NCI-H187 (cell line): ENCODE measurements at places on chromosomes 6 and 20.

DNA sequence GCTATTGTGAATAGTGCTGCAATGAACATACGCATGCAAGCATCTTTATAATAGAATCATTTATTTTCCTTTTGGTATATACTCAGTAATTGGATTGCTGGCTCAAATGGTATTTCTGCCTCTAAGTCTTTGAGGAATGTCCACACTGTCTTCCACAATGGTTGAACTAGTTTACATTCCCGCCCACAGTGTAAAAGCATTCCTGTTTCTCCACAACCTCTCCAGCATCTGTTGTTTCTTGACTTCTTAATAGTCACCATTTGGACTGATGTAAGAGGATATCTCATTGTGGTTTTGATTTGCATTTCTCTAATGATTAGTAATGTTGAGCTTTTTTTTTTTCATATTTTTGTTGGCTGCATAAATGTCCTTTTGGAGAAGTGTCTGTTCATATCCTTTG lies 208.7 kb downstream of the PHF3 start:
- DNase-seq = no peak

DNA sequence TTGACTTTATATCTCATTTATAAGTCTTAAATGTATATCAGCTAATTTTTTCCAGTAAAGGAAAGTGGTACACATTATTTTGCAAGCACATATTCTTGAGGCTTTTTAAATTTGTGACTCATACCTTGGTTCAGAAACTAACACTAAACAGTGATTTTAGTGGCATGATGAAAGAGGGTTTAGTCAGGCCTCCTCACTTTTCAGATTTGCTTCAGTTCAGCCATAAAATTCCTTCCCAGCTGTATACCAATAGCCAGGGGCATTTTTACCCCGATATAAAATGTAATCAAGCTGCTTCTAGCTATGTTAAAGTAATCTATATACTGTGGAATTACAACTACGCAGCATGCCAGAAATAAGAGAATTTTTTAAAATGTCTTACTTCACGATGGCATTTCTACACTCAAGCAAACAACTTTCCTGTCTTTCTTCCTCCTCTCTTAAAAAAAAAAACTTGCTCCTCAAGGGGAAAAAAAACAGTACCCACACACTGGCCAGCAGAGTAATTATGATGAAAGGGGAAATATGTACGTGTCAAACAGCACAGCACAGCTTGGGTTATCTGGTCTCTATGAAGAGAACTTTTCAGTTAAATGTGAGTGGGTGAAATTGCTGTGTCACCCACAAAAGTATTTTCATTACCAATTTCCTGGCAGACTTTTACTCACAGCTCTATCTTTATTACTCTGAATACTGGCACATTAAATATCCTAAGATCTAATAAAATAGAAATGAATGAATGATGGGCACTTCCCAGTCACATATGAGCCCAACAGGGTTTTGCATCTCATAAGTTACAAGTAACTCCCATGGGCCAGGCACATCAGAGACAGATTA lies 244.8 kb upstream of the TENT5A start:
- DNase-seq = no peak

DNA sequence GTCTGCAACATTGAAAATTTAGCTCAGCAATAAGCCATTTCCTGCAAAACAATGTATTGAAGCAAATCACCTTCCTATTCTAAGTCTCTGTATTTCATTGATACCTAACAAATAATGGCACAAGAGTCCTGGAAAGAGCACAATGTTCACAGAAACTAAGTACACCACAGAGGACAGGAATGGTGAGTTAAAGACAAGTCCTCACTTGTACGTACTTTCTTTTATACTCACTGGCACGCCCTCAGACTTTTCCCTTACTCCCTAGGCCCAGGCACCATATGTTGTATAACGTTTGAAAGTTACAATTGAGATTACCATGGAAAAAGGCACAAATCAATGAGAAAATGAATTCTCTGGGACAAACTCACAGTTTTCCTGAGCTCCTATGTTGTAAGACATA lies 683.0 kb upstream of the MANEA start:
- no peak for DNase-seq

- DNase-seq = no peak
These were observed 92.6 kb downstream of the PDE7B start for GRCh38 chr6:135944120-135944519.
